ENCODE measurements at places on chromosomes 16 and 17.

GRCh38 chr17:35912942-35913341, 17.6 kb downstream of the RDM1 start:
- no peak for DNase-seq

- no peak for DNase-seq
These were observed 38.5 kb downstream of the ERCC4 start for GRCh38 chr16:13958474-13958873.

DNA sequence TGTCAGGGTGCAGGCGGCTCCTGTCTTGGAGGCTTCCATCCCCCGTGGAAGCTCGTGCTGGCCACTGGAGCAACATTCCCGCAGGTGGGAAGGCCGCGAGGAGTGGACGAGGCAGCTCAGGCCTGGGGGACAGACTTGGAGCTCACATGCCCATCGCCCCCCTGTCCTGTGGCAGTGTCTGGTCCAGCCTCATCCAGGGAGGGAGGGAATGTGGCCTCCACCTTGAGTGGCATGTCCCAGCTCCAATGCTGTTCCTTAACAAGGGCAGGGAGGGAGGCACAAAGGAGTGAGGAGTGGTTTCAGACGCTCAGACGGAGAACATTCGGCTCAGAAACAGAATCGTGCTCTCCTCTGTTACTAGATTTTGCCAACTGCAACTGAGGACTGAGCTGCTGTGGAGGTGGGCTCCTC, 159.4 kb upstream of the CHMP6 start:
- no peak for DNase-seq

DNA sequence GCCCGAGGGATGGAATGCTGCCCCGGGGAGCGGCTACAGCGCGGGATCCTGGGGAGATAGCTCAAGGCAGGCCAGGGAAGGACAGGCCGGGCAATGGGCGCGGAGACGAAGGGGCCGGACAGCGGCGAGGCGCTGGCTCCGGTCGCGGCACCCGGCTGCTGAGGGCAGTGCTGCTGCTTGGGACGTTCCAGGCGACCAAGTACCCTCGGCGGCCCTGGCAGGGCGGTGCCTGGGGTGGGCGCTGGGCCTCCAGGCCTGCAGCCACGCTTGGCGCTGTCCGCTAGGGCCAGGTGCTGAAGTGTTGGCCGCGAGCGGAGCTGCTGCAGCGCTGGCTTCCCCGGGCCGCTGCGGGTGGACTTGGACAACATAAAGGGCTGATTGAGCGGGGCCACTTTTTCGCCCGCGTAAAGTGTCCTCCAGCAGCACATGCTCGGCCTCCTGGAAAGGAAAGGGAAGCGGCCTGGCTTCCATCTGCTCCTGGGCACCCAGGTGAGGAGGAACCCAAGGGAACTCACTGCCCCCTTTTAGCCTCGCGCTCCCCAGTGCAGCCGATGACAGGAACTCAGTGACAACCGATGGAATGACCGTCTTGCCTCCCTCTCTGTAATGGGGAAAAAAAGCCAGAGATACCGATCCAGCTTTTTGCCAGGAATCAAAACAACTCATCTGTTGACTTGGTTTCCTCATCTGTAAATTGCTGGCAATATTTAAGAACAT, 23.7 kb downstream of the CLEC3A start:
- DNase-seq = peak; percentile 21

DNA sequence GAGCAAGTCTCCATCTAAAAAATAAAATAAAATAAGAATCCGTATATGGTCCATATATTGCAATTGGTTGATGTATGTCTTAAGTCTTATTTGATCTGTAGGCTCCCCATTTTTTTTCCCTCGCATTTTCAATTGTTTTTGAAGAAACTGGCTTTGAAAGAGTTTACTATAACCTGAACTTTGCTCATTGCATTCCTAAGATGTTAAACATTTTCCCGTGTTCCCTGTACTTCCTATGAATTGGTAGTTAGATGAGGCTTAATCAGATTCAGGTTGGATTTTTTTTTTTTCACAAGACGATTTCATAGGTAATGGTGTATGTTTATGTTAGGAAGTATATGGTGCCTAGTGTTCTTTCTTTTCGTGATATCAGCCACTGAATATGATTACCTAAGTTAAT, 3.3 kb downstream of the LRRC36 start:
- DNase-seq = no peak

DNA sequence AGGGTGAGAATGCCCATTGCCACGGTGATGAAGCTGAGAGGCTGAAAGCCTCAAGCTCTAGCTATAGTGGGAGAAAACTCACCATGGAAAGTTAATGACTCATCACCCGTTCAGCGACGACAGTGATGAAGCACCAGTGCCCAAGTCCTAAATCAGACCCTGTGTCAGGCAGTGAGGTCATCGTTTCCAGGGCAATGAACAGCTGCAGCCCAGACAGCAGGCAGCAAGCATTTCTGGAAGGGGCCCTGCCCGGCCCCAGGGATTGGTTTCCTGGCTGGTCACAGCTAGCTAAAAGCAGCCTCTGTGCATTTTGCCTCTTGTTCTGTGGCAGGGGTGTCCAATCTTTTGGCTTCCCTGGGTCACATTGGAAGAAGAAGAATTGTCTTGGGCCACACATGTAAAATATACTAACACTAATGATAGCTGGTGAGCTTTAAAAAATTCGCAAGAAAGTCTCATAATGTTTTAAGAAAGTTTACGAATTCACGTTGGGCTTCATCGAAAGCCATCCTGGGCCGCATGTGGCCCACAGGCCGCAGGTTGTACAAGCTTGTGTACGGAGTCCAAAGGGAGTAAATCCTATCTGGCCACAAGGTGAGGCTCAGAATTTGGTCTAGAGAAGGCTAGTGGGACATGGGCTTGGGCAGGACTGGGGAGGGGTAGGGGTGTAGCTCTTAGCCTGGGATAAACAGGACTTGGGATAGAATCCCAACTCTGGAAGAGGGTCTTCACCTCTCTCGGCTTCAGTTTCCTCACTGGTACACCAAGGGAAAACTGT, 40.6 kb downstream of the MIS12 start:
- no peak for DNase-seq

DNA sequence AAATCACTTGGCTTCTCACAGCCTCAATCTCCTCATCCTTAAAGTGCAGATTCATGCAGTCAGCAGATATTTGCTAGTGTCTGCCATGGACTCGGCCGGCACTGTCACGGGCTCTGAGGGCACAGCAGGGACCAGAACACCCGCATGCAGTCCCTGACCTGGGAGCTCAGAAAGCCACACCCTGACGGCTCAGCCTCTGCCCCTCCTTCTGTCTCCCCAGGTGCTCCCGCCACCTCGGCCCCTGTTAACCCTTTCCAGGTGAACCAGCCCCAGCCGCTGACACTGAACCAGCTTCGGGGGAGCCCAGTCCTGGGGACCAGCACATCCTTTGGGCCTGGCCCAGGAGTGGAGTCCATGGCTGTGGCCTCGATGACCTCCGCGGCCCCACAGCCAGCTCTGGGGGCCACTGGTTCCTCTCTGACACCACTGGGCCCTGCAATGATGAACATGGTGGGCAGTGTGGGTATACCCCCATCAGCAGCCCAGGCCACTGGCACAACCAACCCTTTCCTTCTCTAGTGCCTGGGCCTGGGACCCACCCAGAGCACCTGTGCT, 28.7 kb downstream of the B9D1 start:
- DNase-seq = no peak

DNA sequence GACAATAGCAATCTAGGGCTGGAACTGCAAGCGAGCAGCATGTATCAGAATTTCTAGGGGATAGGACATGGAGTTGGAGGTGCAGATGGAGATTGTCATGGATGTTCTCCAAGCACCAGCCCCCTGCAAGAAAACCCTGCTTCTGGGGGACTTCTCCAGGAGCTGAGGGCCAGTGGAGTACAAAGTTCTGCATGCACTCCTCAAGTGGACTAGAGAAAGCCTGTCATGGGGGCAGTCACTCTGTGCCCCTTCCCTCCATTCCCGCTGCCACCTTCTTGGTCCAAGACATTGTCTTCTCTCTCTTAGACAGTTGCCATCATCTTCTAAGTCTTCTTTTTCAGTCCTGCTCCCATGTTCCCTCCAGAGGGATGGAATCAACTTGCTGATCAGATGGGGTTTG, 87.9 kb downstream of the AIPL1 start:
- no peak for DNase-seq

- no peak for DNase-seq
These were observed at the start of gene CNTNAP4 for GRCh38 chr16:76276745-76277438. CNTNAP4 (plus strand) TSS chr16:76277401; CDS start chr16:76277663, 262 bp downstream.

DNA sequence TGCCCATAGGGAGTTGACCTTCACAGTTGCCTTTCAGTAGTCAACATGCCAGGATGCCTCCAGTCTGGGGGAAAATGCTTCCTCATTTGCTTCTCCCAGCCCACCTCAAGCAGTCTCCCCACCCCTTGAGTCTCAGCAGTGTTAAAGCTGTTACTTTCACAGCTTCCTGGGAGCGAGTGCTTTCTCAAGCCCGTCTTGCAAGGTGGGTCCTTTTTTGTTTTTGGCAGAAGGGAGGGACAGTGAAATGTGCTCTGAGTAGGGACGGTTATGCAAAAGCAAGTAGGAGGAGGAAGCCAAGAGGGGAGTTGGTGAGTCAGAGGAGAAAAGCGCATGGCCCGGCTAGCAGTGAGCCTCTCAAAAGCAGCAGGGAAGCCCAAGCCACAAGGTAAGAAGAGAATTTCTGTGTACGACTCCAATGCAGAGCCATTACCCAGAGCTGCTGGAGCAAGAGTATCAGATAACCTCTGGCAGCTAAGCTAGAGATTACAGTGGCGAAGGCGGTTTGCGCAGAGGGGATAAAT, at the start of gene CHST4:
CHST4 (plus strand) TSS at position 316 of the 521 bp plus-strand sequence. CDS start 10,252 bp downstream, outside the sequence.
- DNase-seq = no peak

DNA sequence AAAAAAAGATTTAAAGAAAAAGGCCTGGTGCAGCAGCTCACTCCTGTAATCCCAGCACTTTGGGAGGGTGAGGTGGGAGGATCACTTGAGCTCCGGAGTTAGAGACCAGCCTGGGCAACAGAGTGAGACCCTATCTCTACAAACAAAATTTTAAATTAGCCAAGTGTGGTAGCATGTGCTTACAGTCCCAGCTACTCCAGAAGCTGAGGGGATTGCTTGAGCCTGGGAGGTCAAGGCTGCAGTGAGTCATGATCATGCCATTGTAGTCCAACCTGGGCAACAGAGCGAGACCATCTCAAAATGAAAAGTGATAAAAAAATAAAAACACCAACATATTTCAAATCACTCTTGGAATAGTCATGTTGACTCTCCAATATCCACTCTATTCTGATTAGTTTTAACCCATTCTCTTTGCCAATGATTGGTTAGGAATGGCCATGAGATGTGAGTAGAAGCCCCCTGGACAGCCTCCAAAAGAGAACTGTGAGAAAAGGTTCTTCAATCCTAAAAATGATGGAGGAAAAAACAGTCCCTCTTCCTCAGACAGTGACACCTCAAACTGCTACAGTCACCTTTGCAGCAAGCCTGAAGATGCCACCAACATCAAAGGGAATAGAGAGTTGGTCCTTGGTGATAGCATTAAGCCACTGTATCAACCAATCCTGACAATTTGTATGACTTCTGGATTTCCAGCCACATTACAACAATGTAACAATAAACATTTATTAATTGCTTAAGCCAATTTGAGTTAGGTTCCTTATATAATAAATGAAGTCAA, 2.9 kb upstream of the KANSL1 start:
- no peak for DNase-seq

GRCh38 chr16:59880611-59881010, 1146.5 kb upstream of the GOT2 start:
- DNase-seq = no peak

GRCh38 chr17:17345294-17345597, 42.1 kb downstream of the NT5M start:
- no peak for DNase-seq

GRCh38 chr17:49190932-49191331, 19.4 kb downstream of the GNGT2 start:
- DNase-seq = no peak

DNA sequence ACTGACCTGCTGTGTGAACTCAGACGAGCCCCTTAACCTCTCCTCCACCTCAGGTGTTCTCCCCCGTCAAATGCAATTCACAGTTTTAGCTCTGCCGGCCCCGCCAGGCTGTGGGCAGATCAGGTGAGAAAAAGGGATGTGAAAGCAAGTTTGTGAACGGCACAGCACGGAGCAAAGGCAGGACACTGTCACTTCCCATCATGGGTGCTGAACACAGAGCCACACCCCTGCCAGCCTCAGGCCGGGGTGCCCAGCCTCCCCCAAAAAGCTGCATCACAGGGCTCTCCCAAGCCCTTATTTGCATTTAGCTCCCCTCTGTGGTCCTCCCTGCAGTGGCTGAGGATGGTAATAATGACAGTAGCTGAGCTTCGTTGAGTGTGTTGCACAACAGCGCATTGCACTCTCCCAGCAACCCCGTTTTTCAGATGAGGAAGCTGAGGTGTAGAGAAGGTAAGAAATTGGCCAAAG, 88.8 kb upstream of the TNRC6C start:
- no peak for DNase-seq

DNA sequence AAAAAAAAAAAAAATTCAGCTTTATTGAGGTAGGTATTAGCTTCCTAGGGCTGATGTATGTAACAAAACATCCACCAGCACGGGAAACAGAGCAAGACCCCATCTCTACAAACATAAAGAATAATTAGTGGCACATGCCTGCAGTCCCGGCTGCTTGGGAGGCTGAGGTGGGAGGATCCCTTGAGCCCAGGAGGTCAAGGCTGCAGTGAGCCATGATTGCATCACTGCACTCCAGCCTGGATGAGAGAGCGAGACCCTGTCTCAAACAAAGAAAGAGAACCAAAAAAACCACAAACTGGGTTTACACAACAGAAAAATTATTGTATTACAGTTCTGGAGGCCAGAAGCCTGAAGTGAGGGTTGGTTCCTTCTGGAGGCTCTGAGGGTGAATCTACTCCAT, 4.0 kb upstream of the MMP25 start:
- no peak for DNase-seq

- DNase-seq = no peak
These were observed 56.7 kb upstream of the SIAH1 start for GRCh38 chr16:48441863-48442279.

GRCh38 chr16:12677502-12677901, 126.2 kb downstream of the CPPED1 start:
- no peak for DNase-seq

DNA sequence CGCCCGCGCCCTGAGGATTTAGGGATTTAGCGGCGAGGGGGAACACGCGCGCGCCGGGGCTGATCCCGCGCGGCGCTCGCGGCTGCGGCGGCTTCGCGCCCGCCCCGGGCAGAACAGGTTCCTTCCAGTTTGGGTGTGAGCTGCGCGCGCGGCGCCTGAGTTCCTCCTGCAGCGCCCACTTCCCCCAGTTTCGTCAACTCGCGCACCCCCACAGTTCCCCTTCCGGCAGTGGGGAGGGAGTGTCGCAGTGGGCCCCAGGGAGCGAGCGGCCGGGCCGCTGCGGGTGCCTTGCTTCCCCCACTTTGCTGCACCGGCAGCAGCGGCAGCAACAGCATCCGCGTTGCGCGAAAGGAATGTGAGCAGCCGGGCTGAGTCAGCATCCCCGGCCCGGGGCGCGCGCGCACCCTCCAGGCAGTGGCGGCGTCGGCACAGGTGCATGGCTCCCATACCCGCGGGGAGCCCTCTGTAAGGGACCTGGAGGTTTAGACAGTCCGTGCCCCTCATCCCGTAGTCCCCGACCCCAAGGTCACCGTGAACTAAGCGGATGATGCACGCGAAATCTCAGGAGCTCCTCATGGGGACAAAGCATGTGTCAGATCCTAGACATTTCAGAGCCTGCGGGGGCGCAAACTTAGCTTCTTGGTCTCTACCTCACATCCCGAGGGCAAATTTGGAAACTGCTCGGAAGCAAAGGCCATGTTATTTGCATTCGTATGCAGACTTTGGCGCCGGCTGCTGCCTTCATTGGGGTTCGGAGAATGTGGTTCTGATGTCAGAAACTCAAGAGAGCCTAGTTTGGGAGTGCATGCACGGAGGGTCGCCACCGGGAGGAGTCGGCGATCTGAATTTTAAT, 767 bp downstream of the ARSG start:
- peak; percentile 91 for DNase-seq
